ENCODE measurements at places on chromosomes 11 and 22.
A peak's percentile ranks its signal among the peaks of the same experiment; 100 is the strongest.

DNA sequence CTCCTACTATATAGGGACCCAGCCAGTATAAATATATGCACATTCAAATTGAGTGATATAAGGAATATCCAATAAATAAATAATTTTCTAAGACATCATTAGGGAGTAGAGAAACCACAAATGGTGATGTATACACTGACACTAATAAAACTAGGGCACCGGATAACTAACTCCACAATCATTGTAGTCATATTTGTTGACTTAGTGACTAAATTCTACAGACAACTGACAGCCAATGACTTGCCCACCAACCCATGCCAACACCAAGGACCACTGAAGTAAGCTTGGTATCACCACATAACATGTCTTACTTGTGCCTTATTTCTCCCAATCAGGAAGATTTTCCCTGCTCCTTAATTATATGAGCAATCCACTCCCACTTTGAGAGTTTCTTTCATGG, 139.6 kb upstream of the TRPC6 start:
- no peak overlapping the region for H3K4me3 ChIP-seq
- H3K27me3 ChIP-seq: no peaks in the 10 kb centered on the region
- no peak overlapping the region for H3K27ac ChIP-seq
- H3K36me3 ChIP-seq: no peaks in the 10 kb centered on the region

DNA sequence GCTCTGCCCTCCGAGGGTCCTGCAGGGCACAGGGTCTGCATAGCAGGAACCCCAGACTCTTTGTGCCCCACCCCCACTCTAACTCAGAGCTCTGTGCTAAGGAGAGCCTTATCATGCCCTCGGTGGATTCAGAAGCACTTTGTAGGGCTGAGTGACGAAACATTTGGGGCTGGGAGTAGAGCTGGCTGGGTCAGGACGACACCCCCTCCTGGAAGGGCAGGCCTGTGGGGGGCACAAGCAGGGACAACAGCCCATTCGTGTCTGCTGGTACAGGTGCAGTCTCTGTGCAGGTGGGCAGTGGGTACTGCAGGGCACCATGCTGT, 8.9 kb downstream of the APOBEC3A start:
- no peaks in the 10 kb centered on the region for H3K36me3 ChIP-seq
- H3K4me1 ChIP-seq: no peaks in the 10 kb centered on the region
- peaks cover 3% of the 10 kb centered on the region for H3K27me3 ChIP-seq
- no peak overlapping the region for H3K27ac ChIP-seq
- DNase-seq: no peak

DNA sequence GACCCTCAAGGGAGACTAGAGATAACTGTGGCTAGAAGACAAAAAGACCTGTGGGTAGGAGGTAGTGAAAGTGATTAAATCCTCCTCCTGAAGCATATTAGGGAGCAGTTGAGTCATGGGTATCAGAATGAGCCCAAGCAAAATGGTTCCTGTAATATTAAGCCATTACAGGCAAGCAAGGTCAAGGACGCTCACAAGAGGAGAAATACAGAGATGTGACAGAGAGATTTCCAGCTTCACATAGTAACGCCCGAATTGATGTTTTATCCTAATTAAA, 77.7 kb downstream of the FAM76B start:
- peaks cover 7% of the 10 kb centered on the region for H3K4me1 ChIP-seq
- H3K36me3 ChIP-seq: no peaks in the 10 kb centered on the region
- H3K27ac ChIP-seq: no peak overlapping the region
- no peaks in the 10 kb centered on the region for H3K27me3 ChIP-seq
- no peak overlapping the region for H3K4me3 ChIP-seq

DNA sequence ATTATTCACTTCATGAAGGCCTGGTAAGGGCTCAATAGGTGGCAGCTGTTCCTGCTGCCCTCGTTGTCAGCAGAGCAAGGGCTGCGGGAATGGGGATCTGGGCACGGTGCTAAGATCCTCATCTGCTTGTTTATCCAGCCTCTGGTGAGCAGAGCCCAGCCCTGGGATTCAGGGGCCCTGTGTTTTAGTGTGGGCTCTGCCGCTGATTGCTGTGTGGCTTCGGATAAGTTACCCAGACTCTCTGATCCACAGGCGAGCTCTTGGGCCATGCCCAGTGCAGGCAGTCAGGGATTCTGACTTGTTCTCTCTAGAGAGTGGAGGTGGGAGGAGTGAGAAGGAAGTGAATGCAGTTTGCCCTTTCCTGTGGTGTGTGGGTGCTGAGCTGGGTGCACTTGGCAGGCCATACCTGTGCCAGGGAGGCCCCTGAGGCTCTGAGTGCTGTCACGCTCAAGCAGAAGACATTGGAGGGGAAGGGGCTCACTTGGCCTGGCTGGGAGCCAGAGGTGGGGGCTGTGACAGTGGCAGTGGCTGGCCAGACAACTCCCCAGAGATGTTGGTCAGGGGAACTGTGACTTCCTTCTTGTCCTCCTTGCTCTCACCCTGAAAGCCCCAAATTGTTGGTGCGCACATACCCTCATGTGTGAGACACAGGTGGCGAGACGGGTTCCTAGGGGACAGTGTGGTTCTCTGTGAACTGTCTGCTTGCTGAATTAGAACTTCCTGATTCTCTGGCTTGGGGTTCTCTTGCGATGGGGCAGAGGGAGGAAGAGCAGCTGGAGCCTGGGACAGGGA, 43.7 kb downstream of the CD82 start:
- no peaks in the 10 kb centered on the region for H3K27me3 ChIP-seq
- H3K36me3 ChIP-seq: no peaks in the 10 kb centered on the region
- peak overlapping the region; percentile 22 for H3K4me3 ChIP-seq
- peak; percentile 19 for DNase-seq

- no peaks in the 10 kb centered on the region for H3K36me3 ChIP-seq
- DNase-seq: no peak
- H3K27me3 ChIP-seq: no peaks in the 10 kb centered on the region
Measured at GRCh38 chr11:131943295-131943694, 572.9 kb downstream of the NTM start.

- no peaks in the 10 kb centered on the region for H3K27me3 ChIP-seq
- peak overlapping the region; percentile 98 for H3K27ac ChIP-seq
- no peaks in the 10 kb centered on the region for H3K36me3 ChIP-seq
- peaks cover 36% of the 10 kb centered on the region for H3K4me1 ChIP-seq
- peak overlapping the region; percentile 87 for H3K4me3 ChIP-seq
Measured at GRCh38 chr11:65471447-65471891, 27.4 kb upstream of the MALAT1 start.

DNA sequence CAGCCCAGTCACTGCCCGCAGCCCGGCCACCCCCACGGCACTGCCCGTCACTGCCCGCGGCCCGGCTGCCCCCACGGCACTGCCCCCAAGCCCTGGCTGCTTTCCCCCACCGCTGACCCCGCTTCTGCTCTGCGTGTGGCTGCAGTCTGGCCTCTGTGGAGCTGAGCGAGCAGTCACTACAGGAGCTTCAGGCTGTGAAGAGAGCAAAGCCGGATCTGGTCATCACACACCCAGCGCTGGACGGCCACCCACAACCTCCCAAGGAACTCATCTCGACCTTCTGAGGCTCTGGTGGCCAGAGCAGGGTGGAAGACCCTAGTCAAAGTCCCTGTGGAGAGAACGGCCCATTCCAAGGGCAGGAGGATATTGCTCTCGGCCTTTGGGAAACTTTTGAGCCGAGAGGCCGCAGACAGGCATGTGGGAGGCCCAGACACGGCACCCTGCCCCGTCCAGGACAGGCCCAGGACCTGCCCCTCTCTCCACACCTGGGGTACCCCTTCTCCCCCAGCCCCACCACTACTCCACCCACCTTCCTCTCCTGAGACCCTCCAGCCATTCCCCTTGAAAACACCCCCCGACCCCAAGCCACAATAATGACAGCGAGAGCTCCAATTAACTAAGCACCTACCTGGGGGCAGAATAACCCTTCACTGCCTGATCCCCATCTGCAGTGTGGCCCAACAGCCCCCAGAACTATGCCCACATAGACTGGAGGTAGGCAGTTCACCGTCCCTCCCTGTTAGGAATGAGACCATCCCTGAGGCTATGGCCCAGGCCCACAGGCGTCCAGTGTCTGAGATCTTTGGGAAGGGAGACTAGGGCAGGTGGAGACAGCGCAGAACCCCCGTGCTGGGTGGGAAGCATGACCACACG, 3.7 kb upstream of the PGGHG start:
- H3K27me3 ChIP-seq: peaks cover 11% of the 10 kb centered on the region
- H3K36me3 ChIP-seq: peaks cover 11% of the 10 kb centered on the region
- H3K4me1 ChIP-seq: peaks cover 32% of the 10 kb centered on the region
- peak overlapping the region; percentile 64 for H3K4me3 ChIP-seq
- DNase-seq: peak; percentile 14
- peak overlapping the region; percentile 80 for H3K27ac ChIP-seq

GRCh38 chr11:76288166-76288980, 82.1 kb upstream of the WNT11 start:
- DNase-seq: peak; percentile 26
- H3K27ac ChIP-seq: peak overlapping the region; percentile 93
- H3K4me1 ChIP-seq: peaks cover 53% of the 10 kb centered on the region
- no peaks in the 10 kb centered on the region for H3K36me3 ChIP-seq

GRCh38 chr11:873706-874105, 31.1 kb downstream of the TSPAN4 start:
- no peak overlapping the region for H3K27ac ChIP-seq
- no peaks in the 10 kb centered on the region for H3K27me3 ChIP-seq
- DNase-seq: no peak
- H3K36me3 ChIP-seq: peaks cover 13% of the 10 kb centered on the region
- H3K4me3 ChIP-seq: no peak overlapping the region

DNA sequence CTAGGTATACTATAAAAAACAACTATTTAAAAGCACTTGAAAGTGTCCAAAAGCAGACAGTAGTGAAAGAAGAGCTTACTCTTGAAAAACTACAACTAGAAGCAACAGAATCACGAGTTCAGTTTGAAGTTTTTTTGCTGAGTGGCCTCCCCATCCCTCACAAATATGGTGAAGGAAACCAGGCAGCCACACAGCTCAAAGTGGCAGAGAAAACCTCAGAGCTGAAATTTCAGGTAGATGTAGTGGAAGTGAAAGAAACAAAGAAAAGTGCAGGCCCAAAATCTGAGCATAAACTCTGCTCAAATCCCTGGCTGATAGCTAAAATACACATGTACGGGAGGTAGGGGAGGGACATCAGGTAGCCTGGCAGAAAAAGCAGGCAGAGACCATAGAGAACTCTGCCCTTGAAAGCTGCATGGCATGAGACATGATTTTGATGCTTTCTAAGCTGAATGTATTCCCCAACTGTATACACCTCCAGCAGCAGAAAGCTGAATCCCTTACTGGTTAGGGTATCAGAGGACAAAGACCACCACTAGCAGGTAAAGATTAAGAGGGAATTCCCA, 12.1 kb downstream of the BTBD10 start:
- H3K36me3 ChIP-seq: peaks cover 4% of the 10 kb centered on the region
- no peaks in the 10 kb centered on the region for H3K27me3 ChIP-seq
- peaks cover 60% of the 10 kb centered on the region for H3K4me1 ChIP-seq
- H3K4me3 ChIP-seq: peak overlapping the region; percentile 37
- peak overlapping the region; percentile 75 for H3K27ac ChIP-seq

GRCh38 chr11:46472662-46472994, 81.1 kb upstream of the CHRM4 start:
- peaks cover 39% of the 10 kb centered on the region for H3K4me1 ChIP-seq
- no peaks in the 10 kb centered on the region for H3K36me3 ChIP-seq
- no peak for DNase-seq
- no peaks in the 10 kb centered on the region for H3K27me3 ChIP-seq
- H3K4me3 ChIP-seq: no peak overlapping the region
